ENCODE measurements at places on chromosomes 2 and 18.
A peak's percentile ranks its signal among the peaks of the same experiment; 100 is the strongest.

DNA sequence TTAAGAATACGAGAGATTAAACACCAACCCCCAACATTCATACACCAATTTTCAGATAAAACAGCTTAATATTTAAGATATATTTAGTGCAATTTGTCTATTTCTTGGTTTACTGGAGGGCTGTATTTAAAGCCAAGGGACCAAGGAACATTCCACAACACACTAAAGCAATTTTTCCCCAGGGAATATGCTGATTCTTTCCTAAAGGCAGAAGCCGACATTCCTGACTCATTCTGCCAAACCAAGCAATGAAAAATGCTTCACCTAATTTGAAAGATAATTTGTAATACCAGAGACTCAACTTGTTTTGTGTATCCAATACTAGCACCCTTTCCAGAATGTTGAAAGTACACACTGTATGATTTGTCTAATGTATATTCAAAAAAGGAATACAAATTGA, 1267.6 kb upstream of the PIK3C3 start:
- DNase-seq: no peak

GRCh38 chr2:28343971-28344715, 48.5 kb upstream of the FOSL2 start:
- DNase-seq: no peak

GRCh38 chr18:6885992-6886796, 156.7 kb downstream of the ARHGAP28 start:
- peak; percentile 63 for DNase-seq

DNA sequence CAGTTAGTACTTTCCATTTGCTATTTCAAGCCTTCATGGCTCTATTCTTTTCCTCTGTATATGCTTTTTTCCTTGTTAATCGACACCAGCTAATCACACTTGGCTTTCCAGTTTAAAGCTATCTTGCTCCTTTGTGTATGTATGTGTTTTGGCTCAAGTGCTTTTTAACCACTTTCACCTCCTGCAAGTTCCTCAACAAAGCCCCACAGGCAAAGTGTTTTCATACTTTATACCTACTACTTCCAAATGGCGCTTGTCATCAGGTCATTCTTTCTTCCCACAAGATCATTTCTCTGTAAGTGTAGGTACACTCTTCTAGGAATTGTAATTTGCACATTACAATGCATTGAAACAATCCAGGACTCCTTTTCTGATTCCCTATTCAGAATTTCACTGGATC, 64.0 kb upstream of the FIGN start:
- no peak for DNase-seq

- DNase-seq: peak; percentile 29
Observed at GRCh38 chr2:69205491-69205890, 181.5 kb downstream of the GFPT1 start.

- DNase-seq: no peak
Observed at GRCh38 chr2:169542433-169542832, 31.2 kb downstream of the FASTKD1 start.

- DNase-seq: no peak
Observed at GRCh38 chr2:115364093-115364492, 921.7 kb downstream of the DPP10 start.

DNA sequence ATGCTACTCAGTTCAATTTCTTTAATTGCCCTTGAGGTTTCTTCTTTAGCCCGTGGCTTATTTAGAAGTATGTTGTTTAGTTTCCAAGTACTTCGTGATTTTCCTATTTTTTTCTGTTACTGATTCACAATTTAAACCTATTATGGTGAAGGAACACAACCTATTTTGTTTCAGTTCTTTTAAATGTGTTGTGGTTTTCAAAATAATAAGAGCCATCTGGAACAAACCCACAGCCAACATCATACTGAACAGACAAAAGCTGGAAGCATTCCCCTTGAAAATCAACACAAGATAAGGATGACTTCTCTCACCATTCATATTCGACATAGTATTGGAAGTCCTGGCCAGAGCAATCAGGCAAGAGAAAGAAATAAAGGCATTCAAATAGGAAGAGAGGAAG, 155.2 kb downstream of the GALNT1 start:
- no peak for DNase-seq

DNA sequence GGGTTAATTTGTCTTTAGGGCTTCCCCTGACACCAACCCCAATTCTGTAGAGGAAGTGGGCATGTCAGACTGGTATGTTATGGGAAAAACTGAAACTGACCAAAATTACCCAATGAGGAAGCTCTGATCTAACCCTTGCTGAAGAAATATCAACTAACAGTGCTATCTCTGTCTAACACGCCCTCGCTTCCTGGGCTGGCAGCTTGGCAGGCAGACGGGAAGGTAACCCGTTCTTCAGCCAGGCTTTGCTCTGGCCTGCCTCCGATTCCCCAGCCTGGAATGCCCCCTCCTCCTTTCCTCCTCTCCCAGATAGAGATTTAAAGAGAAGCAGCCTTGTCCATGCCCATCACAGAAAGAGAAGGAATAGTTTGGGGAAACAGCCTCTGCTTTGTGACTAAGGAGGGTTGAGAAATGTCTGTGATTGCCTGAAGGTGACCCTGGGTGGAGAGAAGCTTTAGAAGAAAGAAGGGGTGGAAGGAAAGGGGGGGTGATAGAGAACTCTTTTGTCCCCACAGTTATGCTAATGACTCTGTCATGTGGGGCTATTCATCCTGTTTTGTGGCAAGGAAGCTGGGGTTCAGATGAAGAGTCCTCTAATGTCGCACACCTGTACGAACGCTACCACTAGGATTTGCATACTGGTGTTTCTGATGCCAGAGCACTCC, 15.4 kb downstream of the HK2 start:
- DNase-seq: peak; percentile 19

DNA sequence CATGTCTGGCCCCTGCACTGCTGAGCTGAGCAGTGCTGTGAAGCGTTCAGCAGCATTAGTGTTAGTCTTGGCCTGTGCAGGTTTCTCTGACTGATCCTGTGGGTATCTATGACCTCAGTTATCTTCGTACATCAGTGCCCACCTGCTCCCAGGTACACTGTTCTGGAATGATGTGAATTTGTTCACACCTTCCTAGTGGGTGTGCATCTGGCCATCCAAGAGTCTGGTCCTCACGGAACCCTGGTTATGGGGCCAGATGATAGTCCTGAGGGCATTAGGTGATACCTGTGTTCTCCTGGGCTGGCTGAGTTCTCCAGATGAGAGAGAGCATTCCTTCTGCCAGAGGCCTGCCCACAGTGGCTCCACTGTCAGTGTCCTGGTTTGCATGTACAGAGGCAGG, 57.2 kb downstream of the INPP4A start:
- no peak for DNase-seq

DNA sequence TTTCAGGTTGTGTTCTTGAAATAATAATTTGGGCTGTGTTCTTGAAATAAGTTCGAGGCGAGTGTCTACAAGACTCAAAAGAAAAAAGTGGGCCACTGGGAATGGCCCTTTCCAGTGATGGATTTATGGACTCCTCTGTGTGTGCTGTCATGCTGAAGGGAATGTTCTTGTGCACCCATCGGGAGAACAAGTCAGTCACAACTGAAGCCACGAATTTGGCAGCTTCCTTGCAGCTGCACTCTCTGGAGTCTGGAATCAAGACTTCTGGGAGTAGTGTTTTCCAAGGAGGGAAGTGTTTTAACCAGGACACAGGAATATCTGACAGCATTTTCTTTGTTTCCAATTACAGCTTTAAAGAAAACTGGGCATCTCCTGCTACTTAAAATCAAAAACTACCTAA, 620 bp downstream of the SLC14A1 start:
- DNase-seq: no peak

- no peak for DNase-seq
Observed at GRCh38 chr18:58557008-58557435, 71.9 kb downstream of the ALPK2 start.
